ENCODE measurements at places on chromosomes 3 and 15.

DNA sequence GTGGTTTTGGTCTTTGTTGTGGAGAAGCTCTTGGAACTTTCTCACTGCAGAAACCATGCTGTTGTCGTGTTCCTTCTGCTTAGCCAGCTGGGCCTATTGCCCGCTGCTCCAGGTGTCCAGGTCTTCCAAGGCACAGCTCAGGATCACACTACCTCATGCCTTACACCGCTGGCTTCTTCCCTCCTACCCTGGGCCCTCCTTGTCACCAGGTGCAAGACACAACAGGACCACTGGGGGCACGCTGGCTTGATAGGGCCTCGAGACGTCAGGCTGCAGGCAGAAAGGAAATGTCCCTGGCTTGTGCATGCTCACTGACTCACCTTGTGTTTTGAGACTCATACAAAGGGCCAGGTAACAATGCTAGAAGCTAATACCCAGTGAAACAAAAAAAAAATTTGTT lies 32.3 kb downstream of the PAQR9 start:
- DNase-seq: no peak

DNA sequence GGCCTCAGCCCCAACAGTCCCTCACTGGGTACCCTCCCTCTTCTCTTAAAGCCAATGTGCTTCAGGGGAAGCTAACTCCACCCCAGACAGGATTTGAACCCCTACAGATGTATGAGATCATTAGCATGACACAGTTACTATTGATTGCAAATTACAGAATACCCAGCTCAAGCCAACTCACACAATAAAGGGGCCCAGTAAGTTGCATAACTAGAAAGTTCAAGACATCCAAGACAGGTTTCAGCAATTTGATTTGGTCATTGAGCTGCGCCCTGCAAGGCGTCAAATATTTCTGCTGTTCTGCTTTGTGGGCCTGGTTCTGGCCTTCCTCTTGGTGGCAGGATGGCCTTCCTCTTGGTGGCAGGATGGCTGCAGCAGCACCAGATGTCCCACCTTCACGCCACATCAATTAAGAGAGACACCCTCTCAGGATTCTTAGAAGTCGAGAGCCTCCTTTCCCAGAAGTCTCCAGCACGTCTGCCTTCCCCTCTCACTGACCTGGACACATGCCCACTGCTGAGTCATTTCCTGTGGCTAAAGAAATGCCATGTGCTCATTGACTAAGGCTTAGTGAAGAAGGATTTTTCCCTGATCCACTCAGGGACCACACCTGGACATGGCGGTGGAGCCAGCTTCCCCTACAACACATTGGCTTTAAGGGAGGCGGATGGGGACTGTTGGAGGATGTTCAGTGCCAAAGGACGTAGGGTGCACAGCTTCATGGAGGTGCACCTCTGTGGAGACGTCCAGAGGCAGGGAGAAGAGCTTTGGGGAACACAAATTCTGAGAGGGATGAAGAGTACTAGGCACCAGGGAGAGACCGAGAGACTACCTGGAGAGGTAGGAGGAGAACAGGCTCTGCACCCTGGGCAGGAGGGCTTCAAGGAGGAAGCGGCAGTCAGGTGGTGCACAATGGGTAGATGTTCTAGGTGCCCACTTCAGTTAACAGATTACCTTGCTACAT lies 49.1 kb downstream of the DNASE1L3 start:
- DNase-seq: no peak

DNA sequence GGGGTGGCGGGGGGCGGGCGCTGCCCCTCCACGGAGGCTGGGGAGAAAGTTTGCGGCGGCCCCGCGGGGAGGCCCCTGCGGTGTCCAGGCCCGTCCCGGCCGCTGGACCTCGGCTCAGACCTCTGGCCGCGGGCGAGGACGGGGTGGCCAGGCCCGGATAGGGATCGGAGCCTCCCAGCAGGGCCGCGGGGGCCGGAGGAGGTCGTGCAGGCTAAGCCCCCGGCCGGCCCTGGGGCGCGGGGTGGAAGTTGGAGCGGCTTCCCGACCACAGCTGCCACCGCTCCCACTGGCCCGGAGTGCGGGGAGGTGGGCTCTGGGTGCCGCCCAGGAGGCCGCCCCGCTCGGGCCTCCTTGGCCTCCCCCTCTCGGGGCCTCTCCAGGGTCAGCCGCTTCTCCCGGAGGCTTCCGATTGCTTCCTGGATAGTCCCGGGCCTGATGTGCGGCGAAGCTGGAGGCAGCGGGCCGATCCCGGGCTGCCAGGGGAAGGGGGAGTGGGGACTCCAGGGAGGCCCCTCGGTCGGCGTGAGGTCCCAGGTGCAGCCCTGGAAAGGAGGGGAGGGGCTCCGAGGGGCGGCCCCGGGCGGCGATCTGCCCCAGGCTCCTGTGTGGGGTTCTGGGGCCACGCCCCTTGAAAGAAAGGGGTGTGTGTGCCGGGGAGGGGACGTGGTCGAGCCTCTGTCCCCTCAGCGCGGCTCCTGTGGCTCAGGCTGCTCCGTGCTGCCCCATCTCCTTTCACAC lies 907 bp downstream of the PLXNA1 start:
- DNase-seq: peak; percentile 36

DNA sequence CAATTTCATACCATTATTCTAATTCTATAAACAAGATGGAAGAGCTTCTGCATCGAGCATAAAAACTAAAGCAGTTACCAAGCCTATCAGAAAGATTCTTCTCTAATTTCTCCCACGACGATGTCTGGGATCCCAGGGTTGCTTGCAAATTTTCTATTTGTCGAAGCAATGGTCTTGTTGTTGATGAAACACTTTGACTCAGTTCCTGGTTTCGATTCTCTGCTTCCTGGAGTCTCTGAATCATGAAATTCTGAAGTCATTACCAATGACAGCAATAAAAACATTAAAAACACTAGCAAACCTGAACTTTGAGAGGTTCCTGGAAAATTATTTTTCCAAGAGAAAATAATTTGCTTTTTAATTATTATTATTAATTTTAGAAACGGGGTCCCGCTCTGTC lies 18.7 kb downstream of the TMF1 start:
- DNase-seq: no peak

DNA sequence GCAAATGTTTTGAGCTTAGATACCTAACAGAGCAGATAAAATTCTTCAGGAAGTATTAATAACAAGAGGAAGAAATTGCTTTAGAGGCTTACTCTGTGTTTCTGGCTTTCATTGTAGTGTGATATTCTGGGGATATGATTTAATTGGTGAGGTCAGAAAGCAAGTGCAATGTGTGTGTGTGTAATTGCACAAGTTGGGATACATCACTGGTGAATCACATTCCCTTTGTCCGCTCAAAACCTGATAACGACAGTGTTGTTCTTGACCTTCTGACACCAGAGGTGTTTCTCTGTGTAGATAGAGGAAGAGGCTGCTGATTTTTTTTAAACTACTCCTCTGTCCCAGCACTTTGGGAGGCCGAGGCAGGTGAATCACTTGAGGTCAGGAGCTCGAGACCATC lies 161.1 kb downstream of the CACNA2D3 start:
- DNase-seq: no peak

GRCh38 chr3:59783468-59783988 lies 733.7 kb upstream of the CFAP20DC start:
- DNase-seq: no peak

GRCh38 chr15:92925454-92925853 lies 25.3 kb downstream of the CHD2 start:
- no peak for DNase-seq

- no peak for DNase-seq
Observed at GRCh38 chr15:69992348-69992747, 105.4 kb downstream of the TLE3 start.

- DNase-seq: no peak
Observed at GRCh38 chr3:64240396-64240795, 15.1 kb upstream of the PRICKLE2 start.

DNA sequence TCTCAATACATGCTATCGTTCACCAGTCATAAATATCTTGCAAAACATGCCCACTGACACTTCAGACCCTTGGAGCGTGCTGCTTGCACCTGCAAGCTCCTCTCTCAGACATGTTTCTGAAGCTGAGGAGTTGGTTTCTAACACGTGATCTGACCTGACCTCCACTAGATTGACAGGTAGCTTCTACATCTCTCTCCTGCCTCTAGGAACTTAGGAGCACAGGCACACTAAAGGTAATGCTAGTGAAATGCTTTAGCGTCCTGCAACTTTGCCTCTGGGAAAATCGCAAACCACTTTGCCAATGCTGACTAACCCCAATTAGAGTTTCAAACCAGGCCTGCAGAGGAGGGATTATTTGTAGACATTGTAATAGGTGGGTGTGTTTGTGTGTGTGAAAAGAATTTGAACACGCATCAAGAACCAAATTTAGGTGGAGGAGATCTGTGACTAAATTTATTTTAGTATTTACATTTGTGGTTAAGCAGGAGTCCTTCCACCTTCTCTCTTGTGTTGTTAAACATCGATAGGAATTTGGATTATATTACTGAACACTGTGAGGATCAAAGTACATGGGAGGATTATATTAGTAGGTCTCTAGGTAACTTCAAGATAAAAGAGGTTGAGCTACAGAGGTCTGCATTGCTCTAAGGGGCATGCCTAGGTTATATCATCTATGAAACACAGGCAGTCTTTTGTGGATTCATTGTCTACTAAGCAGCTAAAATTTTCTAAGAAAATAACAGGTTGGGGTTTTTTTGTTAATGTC lies 86.7 kb upstream of the ZBED2 start:
- DNase-seq: no peak

DNA sequence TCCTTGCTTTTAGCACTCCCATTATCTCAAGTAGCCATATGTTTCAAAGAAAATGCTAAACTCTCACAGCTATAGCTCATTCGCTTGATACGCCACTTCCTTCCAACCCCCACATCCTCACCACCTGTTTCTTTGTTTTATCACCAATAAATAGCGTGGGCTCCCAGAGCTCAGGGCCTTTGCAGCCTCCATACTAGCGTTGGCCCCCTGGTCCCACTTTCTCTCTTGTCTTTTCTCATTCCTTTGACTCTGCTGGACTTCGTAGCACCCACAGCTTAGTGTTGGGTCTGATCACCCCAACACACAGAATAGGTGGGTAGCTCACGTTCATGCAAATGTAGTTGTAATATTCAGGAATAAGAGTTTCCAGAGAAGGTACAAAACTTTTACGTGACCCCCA lies 4.1 kb upstream of the GPD1L start:
- no peak for DNase-seq

GRCh38 chr3:89467898-89468363 lies 360.5 kb downstream of the EPHA3 start:
- DNase-seq: no peak

DNA sequence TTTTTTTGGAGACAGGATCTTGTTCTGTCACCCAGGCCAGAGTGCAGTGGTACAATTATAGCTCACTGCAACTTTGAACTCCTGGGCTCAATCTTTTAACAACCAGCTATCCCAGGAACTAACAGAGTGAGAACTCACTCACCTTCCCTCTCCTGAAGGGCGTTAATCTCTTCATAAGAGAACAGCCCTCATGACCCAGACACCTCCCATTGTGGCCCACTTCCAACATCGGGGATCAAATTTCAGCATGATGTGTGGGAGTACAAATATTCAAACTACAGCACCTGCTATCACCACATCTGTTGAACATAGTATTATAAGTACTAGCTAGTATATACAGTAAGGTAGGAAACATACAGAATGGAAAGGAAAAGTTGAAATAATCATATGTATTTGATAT lies 132.5 kb downstream of the DOCK3 start:
- DNase-seq: no peak

GRCh38 chr15:70355275-70355795 lies 257.6 kb upstream of the TLE3 start:
- DNase-seq: no peak

DNA sequence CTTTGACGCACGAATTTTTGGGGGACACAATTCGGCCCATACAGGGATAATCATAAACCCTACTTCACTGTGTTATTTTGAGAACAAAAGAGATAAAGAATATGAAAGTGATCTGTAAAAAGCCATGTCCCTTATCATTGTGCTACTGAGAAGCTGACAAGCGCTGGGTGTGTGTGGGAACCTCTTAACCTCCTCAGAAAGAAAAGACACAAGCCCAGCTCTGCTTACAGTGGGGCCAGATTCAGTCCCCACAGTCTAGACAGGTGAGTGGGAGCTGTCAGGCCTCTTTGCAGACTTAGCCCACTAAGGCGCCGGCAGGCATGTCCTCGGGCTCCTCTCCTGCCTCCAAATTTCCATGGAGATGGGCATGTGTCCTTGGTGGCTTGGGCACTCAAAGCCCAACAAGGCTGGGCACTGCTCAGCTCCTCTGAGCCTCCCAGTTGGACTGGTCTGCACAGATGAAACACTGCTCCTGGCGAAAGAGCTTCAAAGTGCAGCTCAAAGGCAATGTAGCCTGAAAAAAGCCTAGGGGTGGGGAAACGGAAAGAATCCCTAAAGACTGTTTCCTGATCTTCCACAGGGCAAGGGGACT lies 64.4 kb upstream of the ETV5 start:
- DNase-seq: no peak

DNA sequence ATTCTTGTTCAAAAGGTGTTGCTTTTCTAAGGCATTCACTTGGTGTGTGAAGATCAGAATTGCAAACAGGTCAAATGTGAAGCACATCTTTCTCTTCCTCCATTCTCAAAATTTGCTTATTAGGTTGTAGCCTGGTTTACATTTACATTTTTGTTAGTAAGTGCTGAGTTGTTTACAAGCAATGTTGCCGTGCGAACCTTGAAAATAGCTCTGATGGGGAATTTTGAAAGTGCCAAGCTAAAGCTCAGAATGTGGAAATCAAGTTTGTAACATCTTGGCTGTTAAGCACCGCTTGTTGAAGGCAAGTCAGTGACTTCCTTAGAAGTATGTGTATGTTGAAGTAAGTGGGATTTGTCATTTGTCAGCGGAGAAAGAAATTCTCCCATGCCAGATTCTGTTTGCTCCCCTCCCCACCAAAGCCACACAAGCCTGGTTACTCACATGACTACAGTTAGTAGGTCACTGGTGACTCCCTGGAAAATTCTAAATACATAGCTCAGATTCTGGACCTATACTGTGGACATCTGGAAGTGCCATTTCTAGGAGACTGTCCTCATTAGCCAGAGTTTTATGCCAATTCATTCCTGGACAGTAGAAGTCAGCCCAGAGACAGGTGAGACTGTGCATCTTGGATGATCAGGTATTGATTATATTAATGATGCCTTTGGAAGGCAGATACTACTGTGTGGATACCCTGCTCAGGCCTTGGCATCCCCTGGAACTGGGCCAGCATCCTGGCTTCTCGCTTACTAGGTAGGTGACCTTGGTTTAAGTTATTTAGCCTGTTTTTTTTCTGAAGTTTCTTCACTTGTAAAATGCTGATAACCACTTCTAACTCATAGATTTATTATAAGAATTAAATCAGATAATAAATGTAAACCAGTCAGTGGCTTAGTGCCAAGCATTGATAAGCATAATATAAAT lies 390.6 kb upstream of the SEMA6D start:
- no peak for DNase-seq

- DNase-seq: no peak
Observed at GRCh38 chr15:78032671-78033070, 44.8 kb downstream of the TBC1D2B start.
